Kidney glomerular epithelial cell (primary cell): ENCODE measurements at places on chromosomes 7 and 10.

DNA sequence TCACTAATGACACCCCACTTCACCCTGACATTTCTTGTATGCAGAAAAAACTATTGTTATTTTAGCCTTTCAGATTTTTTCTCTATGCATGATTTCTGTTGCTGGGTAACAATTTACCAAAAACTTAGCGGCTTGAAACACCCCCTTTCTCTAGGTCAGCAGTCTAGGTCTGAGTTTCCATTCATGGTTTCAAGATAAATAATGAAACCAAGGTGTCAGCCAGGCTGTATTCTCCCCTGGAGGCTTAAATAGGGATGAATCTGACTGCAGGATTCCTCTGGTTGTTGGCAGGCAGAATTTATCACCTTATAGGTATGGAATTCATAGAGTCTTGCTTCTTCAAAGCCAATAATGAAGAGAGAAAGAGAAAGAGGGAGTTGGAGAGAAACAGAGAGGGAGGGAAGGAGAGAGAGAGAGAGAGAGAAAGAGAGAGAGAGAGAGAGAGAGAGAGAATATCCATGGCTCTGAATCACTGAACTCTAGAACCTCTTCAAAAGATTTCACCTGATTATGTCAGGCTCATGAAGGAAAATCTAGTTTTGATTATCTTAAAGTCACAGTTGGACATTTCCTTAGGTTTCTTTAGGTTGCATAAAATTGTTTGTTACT is 1224.6 kb upstream of the LRRTM3 start:
- no peak for DNase-seq

- DNase-seq: no peak
These were observed 36.6 kb upstream of the LRRC18 start for GRCh38 chr10:48976196-48976595.

DNA sequence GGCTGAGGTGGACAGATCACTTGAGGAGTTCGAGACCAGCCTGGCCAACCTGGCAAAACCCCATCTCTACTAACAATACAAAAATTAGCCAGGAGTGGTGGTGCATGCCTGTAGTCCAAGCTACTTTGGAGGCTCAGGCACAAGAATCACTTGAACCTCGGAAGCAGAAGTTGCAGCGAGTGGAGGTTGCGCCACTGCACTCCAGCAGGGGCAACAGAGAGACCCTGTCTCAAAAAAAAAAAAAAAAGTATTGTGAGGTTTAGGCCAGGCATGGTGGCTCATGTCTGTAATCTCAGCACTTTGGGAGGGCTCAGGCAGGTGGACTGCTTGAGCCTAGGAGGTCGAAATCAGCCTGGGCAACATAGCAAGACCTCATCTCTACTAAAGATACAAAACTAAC is 16.0 kb downstream of the TET1 start:
- DNase-seq: no peak

- DNase-seq: no peak
These were observed 3.3 kb upstream of the COPS6 start for GRCh38 chr7:100085515-100085914.

DNA sequence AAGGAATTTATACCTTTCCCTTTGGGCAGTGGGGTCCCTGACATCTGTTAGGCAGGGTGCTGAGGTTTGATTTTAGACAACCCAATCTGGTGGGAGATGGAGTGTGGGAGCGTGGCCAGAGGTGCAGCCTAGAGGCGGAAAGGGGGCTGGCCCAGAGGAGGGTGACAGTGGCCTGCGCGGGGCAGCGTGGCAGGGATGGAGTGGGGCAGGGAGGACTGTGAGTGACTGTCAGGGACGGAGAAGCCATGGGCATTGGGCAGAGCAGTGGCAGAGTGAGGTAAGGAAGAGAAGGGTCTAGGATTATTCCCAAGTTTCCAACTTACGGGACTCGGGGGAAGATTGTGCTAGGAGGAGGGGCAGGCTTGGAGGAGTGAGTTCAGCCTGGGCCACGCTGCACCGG is 181.9 kb downstream of the CCDC3 start:
- DNase-seq: no peak

GRCh38 chr7:22845221-22845834 is 22.7 kb upstream of the TOMM7 start:
- no peak for DNase-seq

DNA sequence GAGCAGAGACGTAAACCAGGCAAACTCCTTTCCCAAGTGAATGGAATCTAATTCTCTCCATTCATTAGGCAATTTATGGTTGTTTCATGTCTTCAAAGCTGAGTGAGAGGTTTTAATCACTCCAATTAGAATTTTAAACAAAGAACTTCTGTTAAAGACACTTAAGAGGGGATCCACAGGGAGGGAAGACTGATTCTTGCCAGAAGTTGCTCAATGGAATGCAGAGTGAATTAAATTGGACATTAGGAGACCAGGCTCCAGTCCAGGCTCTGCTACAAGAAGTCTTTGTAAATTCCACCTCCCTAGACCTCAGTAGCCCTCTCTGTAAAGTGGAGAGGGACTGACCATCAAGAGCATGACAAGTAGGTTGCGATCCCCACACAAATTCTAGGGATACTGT is 130.7 kb upstream of the TMEM72 start:
- DNase-seq: no peak

DNA sequence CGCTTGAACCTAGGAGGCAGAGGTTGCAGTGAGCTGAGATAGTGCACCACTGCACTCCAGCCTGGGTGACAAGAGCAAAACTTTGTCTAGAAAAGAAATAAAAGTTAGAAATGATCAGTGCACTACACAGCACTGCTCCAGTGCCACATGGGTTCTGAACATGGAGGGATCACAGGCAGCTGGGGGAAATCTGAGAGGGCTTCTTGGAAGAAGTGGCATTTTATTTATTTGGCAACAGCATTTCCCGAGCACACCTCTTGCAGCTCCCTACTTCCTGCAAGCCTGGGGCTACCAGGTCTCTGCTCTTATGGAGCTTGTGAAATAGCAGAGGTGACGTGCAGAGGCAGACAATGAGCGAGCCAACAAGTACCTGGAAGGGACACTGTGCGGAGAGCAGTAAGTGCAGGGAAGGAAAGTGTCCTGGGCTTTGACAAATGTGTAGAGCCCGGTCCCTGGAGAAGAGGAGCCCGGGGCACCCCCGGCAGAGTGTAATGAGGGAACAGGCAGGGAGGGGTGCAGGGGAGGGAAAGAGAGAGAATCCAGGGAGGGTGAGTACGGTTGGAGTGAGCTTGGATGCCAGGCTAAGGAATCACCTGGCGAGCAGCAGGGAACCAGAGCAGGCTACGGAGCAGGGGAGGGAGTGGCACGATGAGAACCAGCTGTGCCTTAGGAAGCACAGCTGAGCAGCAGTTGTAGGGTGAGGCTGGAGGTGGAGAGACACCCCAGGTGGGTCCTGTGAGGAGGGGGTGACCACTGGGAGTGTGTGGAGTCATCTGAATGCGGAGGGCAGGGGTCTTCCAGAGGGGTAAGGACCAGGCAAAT is 104.6 kb upstream of the CTBP2 start:
- DNase-seq: no peak

DNA sequence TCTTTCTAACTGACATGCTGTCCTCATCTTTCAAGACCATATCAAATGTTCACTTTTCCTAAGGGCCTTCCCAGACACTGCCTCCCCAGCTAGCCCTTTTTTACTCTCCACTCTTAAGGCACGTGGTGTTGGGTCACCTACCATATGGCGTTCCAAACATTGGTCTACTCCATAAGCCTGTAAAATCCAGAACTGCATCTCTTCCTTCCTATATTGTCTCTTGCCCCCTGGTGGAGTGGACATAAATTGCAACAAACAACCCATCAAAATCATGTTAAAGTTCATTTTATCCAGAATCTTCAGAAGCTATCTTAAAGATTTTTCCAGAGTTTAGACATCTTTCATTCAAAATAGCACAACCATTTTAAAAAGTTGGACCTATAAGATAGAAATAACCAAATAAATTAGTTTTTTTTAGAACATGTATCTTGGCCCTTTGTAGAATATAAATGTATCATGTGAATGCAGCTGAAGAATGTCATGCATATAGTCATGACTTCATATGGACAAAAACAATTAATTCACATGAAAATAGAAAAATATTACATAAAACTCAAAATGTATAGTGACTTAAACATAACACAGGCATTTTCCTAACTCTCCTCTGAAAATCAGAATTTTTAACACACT is 180.6 kb upstream of the CHRM2 start:
- DNase-seq: peak; percentile 10

- DNase-seq: no peak
These were observed 6.3 kb upstream of the TBATA start for GRCh38 chr10:70791386-70792039.

GRCh38 chr10:60869652-60870415 is 74.2 kb downstream of the RHOBTB1 start:
- DNase-seq: no peak

- DNase-seq: no peak
These were observed 258.5 kb downstream of the AGMO start for GRCh38 chr7:15303357-15303756.

DNA sequence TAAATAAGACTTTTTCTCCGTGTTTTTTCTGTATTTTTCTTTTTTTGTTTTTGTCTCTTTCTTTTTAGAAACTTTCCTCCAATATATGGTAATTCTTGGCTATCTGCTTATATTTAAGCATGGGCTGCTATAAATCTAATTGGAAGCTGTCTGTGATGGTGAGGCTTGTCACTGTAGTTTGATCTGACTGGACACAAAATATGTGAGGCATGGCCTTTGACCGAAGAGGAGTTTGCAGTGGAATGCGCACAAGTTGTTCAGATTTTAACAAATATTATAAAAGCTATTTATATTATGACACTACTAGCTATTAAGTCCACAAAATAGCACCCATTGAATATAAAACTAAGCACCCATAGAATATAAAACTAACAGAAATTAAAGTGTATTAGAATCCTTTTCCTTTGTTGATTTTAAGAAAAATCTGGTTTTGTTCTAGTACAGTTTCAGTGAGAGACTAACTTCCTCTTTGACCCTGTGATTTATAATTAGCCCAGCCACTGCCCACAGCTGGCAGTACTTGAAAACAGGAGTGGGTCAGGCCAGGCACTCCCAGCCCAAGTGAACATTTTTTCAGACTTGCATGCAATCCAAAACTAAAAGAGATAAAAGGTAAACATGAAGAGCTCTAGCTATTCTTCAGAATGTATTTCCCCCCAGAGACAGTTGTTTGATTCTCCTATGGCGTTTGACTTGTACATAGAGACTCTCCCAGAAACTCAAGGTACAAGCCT is 69.9 kb upstream of the FGL2 start:
- peak; percentile 37 for DNase-seq

DNA sequence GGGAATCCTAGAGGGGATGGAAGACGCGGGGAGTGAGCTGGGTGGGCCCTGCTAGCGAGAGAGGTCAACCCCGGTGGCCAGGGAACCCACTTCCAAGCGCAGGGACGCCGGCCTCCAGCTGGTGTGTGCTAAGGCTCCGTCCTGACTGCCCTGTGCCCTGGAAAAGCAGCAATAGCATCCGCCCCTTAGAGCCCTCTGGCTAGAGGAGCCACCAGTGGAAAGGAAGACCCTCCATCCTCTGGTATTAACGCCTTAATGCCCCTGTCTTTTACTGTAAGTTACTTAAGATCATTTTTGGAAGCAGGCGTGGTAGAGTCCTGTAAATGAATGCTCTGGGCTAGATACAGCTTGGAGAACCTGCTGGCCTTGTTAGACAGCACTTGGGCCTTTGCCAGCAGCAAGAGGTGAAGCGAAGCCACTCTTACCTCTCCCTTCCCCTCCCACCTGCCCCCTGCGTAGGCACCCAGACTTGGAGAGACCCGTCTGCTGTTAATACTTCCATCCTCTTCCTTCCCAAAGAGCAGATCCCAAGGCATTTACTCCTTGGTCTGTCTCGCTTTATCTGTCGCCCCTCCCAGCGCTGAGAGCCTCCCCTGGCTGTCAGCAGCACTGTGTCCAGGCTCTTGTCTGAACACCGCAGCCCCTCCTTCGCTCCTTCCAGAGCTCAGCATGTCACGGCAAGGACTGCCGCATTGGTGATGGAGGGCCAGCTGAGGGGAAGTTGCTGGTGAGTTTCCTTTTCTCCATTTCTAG is 4.6 kb downstream of the REPIN1 start:
- DNase-seq: no peak

- no peak for DNase-seq
These were observed 628.6 kb upstream of the POM121L12 start for GRCh38 chr7:52406808-52407207.

DNA sequence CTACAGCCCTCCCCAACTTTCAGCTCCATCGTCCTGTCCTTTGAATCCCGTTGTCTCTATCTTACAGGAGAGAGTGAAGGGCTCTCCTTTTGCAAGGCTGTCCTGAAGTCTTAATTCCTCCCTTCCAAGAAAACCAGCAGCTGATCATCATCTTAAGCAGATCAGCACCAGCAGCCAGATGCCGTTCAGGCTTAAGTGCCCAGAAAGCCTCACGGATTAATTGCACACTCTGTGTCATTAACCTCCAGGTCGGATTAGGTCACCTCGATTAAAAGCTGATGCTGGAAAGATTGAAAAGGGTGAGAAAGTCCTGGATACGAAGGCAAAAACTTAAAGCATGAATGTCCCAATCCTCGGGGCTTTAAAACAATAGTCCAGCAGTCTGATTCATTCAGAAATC is 24.8 kb upstream of the ADARB2 start:
- no peak for DNase-seq

DNA sequence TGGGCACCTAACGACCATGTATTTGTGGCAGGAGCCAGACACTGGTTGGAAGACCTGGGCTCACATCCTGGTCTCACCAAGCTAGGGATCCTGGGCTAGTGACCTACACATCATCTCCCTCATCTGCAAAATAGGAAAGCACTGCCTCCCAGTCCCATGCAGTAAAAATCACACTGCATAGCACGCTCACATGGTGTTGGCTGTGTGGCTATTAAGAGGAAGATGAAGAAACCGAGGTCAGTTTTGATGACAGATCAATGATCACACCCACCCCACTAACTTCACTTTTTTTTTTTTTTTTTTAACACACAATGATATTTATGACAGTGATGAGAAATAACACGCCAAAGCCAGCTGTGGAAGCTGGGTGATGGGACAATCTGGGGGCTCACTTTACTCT is 146.5 kb downstream of the RNF216 start:
- no peak for DNase-seq

DNA sequence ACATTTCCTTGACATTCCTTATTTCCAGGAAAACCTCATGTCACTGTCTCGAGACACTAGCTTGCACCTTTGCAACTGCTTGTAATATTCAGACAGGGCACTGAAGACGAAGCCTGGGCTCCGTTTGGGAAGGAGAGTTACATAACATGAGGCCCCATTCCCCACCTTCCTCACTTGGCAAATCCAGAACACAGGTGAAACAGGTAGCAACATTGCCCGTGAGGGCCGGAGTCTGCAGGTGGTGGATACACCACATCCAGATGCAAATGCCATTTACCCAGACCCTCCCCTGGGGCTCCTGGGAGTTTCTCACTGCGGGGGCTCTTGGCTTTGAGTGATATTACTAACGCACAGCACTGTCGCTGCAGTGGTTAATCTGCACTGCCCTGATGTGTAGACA is 491.0 kb downstream of the PTPRN2 start:
- DNase-seq: no peak

DNA sequence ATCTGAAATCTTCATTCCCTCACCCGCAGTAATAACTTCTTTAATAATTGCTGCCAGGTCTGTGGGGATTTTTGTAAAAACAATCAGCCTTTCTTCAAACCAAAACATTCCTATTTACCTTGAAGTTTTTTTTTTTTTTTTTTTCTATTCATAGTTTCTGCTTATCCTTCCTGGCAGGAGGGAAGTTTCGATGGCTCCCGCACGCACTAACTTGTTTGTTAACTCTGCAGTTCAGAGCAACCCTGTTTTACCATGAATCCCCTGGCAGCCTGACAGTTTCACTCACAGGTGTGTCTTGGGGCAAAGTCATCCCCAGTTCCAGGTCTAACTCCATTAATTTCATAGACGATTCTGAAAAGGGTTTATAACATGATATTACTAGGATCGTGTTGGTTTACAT is 149.3 kb downstream of the KLF6 start:
- no peak for DNase-seq

- no peak for DNase-seq
These were observed 26.5 kb downstream of the SNX8 start for GRCh38 chr7:2287745-2288144.
